ENCODE measurements at places on chromosomes 1 and 21.

DNA sequence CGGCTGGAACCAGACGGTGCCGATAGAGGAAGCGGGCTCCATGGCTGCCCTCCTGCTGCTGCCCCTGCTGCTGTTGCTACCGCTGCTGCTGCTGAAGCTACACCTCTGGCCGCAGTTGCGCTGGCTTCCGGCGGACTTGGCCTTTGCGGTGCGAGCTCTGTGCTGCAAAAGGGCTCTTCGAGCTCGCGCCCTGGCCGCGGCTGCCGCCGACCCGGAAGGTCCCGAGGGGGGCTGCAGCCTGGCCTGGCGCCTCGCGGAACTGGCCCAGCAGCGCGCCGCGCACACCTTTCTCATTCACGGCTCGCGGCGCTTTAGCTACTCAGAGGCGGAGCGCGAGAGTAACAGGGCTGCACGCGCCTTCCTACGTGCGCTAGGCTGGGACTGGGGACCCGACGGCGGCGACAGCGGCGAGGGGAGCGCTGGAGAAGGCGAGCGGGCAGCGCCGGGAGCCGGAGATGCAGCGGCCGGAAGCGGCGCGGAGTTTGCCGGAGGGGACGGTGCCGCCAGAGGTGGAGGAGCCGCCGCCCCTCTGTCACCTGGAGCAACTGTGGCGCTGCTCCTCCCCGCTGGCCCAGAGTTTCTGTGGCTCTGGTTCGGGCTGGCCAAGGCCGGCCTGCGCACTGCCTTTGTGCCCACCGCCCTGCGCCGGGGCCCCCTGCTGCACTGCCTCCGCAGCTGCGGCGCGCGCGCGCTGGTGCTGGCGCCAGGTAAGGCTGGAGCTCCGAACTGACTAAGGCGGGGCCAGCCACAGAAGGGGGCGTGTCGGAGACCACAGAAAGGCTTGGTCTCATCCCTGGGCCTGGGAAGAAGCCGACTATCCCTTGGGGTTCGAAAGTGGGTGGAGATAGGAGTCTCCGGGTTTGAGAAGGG lies 486 bp downstream of the SLC27A3 start:
- DNase-seq = peak; percentile 48

DNA sequence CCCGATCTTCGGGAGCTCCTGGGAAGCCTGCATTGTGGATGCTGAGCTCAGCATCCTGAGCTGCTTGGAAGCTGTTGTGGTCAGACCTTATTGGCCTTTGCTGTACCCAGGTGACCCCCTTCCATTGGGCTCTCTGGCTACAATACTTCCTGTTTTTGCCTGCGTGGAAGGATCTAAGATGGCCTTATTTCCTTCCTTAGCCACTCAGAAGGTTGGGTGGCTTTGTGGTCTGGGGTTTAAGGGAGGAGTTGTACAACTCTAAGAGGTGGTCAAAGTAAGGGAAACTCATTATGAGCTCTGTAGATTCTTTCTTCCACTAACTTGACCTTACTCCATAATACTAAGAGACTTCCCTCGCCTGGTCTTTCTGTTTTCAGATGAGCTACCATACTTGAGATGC lies 17.7 kb downstream of the PFKFB2 start:
- DNase-seq = no peak

- DNase-seq = no peak
Measured at GRCh38 chr1:3009021-3009420, 12.2 kb upstream of the ACTRT2 start.

- no peak for DNase-seq
Measured at GRCh38 chr1:50251702-50252101, 143.0 kb downstream of the ELAVL4 start.

- no peak for DNase-seq
Measured at GRCh38 chr1:10520952-10521351, 46.2 kb downstream of the PEX14 start.

DNA sequence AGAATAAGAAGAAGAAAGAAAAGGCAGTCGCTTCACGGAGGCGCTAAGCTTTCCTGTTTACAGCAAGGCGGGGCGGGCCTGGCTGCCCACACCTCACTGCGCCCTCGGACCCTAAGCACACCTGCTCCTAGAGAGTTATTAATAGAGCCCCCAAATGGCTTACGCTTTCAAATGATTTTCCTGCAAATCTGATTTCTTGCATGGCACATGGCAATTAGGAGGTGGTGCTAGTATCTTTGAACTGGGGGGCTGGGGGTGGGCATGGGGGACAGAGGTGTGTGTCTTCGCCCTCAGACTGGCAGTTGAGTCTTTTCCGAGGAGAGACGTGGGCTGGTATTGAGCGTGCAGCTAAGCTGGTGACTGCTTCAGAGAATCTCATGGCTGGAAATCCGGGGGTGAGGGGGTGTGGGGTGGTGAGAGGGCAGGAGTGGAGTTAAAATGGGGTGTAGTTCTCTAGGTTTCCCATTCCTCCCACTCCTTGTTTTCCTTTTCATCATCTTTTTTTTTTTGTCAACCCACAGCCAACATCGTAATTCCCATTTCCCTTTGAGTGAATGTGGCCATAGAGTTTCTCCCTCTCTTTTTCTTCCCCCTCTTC lies 1.3 kb downstream of the S1PR1 start:
- peak; percentile 29 for DNase-seq

DNA sequence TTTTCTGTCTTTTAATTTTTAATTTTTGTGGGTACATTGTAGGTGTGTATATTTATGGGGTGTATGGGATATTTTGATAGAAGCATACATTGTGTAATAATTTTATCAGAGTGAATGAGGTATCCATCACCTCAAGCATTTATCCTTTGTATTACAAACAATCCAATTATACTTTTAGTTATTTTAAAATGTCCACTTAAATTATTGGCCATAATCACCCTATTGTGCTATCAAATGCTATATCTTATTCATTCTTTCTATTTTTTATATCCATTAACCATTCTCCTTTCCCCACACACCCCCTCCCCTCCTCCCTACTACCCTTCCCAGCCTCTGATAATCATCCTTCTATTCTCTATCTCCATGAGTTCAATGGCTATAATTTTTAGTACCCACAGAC lies 70.2 kb upstream of the TSHB start:
- DNase-seq = no peak
